ENCODE measurements at places on chromosomes 12 and 14.

DNA sequence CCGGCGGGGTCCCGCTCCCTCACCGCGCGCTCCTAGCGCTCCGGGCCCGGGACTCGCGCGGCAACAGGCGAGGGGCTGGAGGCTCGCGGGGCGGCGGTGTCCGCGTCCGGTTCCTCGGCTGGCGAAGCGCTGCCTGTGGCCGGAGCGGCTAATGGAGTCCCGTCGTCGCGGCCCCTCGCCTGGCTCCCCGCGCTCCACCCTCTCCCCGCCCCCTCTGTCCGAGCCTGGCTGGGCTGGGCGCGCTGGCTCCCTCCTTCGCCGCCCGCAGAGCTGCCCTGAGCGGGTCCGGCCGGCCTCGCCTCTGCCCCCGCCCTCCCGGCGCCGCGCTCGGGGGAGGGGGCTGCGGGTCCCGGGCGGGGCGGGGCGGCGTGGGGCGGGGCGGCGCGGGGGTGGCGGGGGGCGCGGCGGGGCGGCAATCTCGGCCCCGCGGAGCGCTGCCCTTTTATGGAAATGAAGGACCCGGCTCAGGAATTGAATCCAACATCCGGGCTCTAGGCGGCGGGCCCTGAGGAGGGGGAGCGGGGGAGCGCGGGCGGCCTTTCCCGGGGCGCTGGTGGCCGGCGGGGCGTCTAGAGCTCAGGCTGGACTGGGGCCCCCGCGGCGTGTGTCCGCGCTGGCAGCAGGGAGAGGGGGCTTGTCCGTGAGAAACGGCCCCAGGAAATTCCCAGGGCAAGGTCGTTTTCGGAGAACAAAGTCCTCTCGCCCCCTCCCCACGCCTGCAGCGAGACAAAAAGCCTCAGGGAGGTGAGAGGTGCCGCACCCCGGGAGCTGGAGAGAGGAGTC is at the start of gene FERMT2:
Gene FERMT2 (minus strand): TSS at position 153 of the 783 bp plus-strand sequence. CDS start 482 bp downstream, outside the sequence.
- no peak for DNase-seq

DNA sequence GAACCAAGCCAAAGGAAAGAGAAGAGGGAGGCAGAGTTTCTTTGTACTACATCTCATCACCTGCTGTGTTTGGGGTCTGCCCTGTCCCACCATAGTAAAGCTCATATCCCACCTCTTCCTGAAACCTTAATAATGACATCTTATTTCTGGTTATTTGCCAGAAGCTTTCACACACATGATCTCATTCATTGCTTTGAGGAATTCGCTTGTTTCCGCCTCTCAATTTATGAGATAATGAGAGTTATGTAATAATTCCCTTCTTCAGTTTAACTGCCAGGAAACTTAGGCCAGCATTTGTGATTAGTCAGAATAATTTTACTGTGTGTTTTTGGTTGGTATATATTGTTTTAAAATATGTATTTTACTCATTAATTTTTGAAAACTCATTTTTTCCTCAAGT is 205.2 kb downstream of the CACNA1C start:
- DNase-seq: no peak

DNA sequence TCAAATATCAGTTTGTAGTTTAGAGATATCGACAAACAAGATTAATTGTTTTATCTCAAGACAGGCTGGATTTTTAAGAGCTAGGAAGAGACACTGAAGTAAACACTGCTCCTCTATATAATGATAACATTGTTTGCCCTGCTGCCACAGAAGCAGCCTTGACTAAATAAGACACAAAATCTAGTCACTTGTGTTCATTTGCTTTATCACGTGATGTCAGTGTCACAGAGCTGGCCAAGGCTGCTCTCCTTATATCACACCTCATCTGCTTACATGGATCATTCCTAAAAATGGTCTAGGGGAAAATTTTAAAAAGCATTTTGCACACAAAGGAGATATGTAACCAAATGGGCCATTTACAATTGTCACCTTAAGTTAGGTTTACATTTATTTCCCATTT is 64.1 kb downstream of the SOX5 start:
- DNase-seq: no peak

DNA sequence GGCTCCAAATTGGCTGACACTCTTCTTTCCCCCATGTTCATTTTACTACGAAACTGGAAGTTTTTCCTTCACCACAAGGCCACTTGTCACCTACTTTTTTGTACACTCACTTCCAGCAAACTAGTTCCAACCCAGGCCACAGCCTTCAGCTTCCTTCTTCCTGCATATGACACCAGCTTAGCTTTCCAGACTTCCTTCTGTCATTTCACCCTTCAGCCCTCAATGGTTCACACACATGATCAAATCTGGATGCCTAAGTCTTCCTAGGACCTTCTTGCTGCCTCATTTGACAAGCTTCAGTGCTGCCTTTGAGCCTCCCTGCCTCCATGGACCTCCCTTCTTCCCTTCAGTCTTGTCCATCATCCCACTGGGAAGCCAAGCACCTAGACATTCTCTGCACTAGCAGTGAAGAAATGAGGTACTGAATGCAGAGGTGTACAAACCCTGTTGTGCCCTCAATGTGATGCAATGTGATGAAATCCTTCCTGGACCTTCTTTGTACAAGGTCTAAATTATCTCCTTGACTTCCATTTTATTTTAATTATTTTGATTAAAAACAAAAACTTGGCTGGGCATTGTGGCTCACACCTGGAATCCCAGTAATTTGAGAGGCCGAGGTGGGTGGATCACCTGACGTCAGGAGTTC is 4.3 kb upstream of the REC8 start:
- no peak for DNase-seq

GRCh38 chr12:131609762-131610161 is 101.1 kb upstream of the SFSWAP start:
- DNase-seq: no peak

GRCh38 chr14:55103971-55104954 is 24.8 kb upstream of the LGALS3 start:
- no peak for DNase-seq
